NCI-H226 (cell line): ENCODE measurements at places on chromosomes 5 and 9.

GRCh38 chr5:150700246-150700593 lies 642 bp downstream of the RBM22 start:
- no peak for DNase-seq

DNA sequence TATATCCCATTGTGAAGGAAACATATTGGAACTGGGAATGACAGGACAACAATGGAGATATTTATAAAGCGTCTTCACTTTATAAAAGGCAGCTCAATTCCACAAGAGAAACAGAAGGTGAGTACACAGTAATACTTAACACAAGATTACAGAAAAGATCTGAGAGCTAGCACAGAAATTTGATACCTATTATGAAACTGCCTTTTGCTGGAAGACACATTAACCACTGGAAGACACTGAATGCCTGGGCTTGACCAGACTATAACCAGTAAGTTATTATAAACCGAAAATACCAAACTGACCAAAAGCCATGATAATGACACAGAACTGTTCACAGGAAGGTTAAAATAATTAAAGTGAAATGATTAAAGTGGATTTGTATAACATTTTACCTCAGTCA lies 195.4 kb downstream of the NR2F1-AS1 start:
- DNase-seq = no peak

DNA sequence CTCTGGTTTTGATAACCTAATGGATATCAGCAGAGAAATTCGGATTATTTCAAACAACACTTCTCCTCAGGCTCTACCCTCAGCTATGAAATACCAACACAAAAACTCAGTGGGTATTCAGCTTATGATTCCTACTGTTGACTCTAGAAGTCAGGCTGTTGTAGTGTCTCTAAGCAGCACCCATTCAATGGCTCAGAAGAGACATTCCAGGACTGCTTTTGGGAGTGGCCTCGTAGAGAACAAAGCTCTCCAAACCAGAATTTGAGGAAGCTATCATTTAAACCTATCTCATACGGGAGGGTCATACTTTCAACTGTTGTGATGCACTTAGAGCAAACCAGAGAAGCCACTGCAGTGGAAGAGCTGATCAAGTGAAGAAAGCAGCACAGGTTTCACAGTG lies 34.1 kb downstream of the ETF1 start:
- DNase-seq = no peak

GRCh38 chr9:104686081-104686480 lies 8.2 kb upstream of the OR13D1 start:
- DNase-seq = no peak

DNA sequence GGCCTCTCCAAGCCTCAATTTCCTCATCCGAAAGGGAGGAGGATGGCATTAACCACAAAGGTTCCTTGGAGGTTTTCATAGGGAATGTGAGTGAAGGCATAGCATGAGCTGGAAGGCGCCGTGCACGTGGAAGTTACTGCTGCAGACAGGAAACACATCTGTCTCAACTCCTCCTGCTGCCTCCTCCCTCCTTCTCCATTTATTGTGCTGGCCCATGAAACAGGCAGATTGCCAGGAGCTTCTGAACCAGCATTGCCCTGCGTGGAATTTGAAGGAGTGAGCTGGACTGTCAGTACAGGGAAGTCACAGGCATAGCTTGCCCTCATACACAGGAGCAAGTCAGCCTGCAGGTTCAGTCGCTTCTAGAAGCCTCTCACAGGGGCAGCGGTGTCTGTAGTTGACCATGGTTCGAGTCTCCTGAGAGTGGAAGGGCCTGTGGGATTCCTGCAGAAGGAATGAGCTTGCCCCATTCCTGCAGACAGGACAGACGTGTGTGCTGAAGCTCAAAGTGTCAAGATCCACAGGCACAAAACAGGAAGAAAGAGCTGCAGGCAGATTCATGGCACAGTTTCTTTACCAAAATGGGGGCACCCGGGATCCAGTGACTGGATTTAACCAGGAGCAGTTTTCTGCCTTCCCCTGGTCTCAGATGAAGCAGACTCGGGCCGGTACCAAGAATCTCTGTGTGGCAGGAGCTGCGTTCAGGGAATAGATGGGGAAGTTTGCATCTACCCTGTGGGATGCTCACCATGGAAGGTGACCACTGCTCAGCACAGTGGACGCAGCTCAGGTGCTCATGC lies 48.7 kb upstream of the CTSL start:
- DNase-seq = peak; percentile 11
